Activated CD8-positive, alpha-beta memory T cell treated with anti-CD3 and anti-CD28 coated beads for 4 hours (primary cell): ENCODE measurements at places on chromosomes 12 and 14.

GRCh38 chr12:48768736-48769135 lies 20.2 kb downstream of the ADCY6 start:
- DNase-seq, result no peak

DNA sequence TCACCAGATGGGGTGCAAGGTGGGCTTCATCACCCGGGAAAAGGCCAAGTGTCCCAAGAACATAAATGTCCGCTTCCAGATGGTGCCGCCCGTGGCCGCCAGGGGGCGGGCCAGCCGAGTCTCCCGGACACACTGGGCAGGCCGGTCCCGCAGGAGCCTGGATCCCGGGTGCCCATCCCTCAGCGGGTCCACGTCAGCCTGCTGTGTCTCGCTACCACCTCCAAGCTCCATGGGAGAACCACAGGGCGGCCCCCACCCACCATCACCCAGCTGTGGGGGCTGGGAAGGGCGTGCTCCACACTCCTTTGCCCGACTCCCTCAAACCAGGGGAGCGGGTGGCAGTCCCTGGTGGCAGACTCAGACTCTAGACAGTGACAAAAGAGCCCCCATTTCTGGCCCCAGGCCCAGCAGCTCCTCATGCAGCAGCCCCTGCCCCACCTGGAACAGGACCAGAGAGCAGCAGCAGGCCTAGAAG lies 22.0 kb upstream of the NUDT14 start:
- DNase-seq, result peak; percentile 25

GRCh38 chr12:107760207-107760808 lies 629 bp downstream of the PRDM4 start:
- DNase-seq, result no peak

DNA sequence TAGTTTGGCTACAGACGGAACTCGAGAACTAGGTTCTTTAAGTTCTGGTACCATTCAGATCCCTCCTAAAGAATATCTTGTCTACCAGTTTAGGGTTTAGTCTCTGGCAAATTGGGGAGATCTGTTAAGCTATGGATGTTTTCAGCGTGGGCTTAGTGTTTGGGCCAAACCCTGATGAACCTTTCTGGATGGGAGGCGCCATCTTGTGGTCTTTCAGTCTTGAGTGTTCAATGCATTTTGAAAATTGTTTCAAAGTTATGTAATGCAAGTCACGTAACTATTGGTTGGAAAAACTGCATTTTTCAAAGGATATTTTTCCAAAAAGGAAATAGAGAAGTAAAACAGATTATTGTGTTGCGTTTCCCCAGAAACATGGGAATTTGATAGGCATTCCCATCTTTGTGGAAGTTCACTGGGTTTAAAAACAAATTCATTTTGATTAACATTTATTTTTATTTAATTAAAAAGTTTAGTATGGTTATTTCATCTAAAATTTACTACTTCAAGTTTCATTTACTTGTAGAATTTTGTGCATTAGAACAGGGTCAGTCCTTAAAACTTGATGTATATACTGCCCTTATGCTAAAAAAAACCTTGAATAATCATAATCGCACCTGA lies 169.0 kb downstream of the PRIMA1 start:
- DNase-seq, result no peak

DNA sequence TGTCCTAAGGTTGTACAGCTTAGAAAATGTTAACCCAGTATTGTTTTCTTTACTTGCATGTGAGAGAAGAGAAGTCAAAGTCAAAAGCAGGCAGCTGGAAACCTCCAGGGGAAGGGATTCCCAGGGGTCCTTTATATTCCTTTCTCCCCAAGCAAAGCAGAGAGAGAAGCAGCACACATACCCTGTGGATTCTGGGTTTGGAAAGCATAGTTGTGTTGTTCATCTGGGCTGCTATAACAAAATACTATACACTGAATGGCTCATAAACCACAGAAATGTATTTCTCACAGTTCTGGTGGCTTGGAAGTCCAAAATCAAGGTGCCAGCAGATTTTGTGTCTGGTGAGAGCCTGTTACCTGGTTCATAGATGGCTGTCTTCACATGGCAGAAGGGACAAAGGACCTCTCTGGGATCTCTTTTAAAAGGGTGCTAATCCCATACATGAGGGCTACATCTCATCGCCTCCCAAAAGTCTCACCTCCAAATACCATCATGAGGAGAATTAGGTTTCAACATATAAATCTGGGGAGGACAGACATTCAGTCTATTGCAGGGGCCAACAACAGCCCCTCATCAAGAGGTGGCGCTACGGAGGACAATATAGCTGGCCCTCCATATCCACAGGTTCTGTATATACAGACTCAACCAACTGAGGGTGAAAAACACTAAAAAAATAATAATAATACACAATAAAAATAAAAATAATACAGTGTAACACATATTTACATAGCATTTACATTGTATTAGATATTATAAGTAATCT lies 19.3 kb upstream of the PCNX1 start:
- DNase-seq, result no peak

- no peak for DNase-seq
Observed at GRCh38 chr14:62138593-62138992, 376.4 kb downstream of the SNAPC1 start.

DNA sequence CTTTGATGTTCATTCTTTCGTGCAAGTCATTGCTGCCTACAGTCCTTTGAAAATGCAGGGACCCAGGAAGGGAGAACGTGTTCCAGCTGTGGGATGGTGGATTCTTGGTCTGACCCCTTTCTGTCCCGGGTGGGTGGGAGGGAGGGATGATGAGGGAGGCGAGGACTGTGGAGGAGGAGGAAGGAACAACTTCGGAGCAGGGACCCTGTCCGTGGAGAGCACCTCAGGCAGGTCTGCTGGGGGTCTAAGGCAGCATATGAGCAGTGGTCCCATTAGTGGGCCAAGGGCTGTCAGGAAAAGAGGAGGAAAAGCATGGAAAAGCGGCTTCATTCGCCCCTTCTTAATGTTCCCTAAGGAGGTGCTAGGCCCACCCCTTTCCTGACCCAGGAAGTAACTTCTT lies 36.0 kb downstream of the CACNA2D4 start:
- DNase-seq, result no peak

DNA sequence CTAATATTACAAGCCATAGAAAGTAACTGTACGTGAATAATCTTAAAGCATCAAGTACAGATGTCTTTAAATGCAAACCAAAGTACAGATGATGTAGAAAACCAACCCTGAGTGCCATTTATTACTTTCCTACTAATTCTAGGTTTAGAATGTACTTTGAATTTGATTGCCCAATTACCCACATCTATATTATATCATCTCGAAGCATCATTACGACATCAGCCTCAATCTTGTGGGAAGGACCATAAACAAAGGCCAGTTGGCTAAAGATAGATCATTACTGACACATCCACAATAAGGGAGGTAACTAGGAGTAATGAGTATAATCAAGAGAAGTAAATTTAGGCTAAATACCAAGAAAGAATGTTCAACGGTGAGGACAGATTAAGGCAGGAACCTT lies 478.9 kb downstream of the BCAT1 start:
- no peak for DNase-seq

GRCh38 chr14:50489851-50490250 lies 42.5 kb downstream of the MAP4K5 start:
- DNase-seq, result no peak

GRCh38 chr14:57189070-57189469 lies 79.6 kb downstream of the EXOC5 start:
- DNase-seq, result no peak

- no peak for DNase-seq
Observed at GRCh38 chr12:113231235-113232088, 10.2 kb downstream of the TPCN1 start.

GRCh38 chr14:72452774-72453173 lies 441.1 kb downstream of the DPF3 start:
- DNase-seq, result no peak

DNA sequence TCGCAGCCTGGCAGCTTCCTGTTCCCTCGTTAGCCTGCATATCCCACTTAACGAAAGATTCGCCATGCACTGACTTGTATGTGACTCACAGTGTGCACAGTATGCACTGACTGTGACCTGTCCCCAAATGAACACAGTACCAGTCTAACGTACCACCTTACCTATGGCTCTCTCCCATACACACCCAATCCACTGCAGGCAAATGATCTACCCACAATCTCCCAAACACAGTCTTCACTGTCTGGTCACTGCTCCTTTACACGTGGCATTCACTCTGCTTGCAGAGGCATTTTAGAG lies 163.5 kb upstream of the EEA1 start:
- no peak for DNase-seq

- no peak for DNase-seq
Observed at GRCh38 chr12:64675795-64676194, 65.5 kb downstream of the RASSF3 start.

GRCh38 chr14:94573475-94574277 lies 7.5 kb upstream of the SERPINA5 start:
- no peak for DNase-seq

DNA sequence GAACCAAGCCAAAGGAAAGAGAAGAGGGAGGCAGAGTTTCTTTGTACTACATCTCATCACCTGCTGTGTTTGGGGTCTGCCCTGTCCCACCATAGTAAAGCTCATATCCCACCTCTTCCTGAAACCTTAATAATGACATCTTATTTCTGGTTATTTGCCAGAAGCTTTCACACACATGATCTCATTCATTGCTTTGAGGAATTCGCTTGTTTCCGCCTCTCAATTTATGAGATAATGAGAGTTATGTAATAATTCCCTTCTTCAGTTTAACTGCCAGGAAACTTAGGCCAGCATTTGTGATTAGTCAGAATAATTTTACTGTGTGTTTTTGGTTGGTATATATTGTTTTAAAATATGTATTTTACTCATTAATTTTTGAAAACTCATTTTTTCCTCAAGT lies 205.2 kb downstream of the CACNA1C start:
- DNase-seq, result no peak

- DNase-seq, result no peak
Observed at GRCh38 chr12:9867531-9867930, 1.6 kb downstream of the CLEC2B start.

DNA sequence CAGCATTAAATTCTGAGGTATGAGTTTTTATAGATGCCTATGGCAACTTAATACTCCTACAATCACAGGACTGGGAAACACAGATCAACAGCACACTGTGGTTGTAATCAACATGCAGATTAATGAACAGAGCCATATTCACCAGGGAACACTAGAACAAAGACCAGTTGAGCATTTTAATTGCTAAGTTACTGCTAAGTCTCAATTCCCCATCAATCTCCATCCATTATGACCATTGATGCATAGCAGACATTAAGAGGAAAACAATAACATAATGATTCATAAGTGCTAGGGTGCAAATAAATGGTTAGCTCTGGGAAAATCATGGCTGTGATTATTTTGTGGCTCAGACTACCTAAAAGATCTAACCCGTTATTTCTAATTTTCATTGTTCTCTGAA lies 505.6 kb downstream of the TRHDE start:
- no peak for DNase-seq

DNA sequence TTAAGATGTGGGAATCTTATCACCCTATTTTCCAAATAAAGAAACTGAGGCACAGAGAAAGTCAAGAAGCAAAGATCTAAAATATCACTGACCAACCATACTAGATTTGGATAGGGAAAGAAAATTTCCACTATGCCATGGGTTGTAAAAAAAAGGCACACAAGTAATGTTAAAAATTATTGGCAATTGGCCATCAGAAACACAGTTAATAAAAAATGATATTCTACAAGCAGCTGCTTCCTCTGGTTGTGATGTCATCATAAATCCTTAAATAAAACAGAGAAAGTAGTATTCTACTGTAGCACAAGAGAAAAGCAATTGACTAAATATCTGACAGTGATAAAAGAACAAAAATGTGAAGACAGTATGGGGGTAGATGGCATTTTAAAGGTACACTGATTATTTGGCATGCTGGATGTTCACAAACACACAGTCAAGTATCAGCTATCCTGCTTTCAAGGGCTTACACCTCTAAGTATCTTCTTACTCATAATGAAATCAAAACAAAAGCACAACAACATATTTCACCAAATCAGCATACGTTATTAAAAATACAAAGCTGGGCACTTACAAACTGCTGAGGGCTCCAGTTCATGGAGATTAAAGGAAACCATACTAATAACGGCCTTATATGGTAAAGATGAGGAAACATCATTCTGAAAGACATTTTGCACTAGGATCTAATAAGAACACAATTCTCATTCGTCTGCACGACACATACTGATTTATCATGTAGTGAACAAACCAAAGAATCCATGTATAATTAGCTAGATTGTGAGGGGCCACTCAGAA lies 45.7 kb downstream of the CORO1C start:
- DNase-seq, result no peak

- no peak for DNase-seq
Observed at GRCh38 chr14:91470216-91470615, 39.9 kb downstream of the PPP4R3A start.

GRCh38 chr14:74732387-74732786 lies 19.4 kb downstream of the FCF1 start:
- no peak for DNase-seq

- no peak for DNase-seq
Observed at GRCh38 chr12:131808744-131809371, 19.3 kb upstream of the MMP17 start.

- DNase-seq, result no peak
Observed at GRCh38 chr14:52877628-52878027, 73.2 kb downstream of the FERMT2 start.

GRCh38 chr14:72737560-72737943 lies 156.3 kb downstream of the DPF3 start:
- no peak for DNase-seq

DNA sequence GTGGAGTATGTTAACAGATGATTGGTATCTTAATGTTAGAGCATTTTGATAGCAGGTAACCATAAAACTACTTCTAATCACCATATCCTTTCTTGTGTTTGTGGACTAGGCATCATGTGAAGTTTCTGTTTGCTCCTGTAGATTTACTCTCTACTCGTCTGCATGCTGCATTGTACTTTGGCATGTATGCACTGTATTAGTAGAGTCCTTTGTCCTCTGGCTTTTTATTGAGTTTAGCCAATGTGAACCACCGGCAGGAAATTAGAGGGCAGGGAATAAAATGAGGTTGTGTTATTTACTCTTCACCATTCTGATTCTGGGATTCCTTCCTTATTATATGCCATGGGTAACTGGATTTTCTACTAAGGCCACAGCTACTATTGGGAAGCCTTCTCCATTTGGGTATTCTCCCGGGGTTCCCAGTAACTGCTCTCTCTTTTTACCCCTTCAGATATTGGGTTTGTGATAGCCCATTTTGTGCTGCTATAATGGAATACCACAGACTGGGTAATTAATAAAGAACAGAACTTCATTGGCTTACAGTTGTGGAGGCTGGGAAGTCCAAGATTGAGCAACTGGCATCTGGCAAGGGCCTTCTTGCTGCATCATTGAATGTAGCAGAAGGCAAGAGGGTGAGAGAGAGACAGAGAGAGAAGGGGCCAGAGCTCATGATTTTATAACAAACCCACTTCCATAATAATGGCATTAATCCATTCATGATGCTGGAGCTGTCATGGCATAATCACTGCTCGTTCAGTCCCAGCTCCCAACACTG lies 22.4 kb downstream of the FAM177A1 start:
- no peak for DNase-seq

GRCh38 chr12:50458606-50459005 lies 46.2 kb upstream of the DIP2B start:
- DNase-seq, result no peak

GRCh38 chr12:69566603-69567002 lies 18.7 kb upstream of the CCT2 start:
- no peak for DNase-seq
